ENCODE measurements at places on chromosomes 4 and X.

DNA sequence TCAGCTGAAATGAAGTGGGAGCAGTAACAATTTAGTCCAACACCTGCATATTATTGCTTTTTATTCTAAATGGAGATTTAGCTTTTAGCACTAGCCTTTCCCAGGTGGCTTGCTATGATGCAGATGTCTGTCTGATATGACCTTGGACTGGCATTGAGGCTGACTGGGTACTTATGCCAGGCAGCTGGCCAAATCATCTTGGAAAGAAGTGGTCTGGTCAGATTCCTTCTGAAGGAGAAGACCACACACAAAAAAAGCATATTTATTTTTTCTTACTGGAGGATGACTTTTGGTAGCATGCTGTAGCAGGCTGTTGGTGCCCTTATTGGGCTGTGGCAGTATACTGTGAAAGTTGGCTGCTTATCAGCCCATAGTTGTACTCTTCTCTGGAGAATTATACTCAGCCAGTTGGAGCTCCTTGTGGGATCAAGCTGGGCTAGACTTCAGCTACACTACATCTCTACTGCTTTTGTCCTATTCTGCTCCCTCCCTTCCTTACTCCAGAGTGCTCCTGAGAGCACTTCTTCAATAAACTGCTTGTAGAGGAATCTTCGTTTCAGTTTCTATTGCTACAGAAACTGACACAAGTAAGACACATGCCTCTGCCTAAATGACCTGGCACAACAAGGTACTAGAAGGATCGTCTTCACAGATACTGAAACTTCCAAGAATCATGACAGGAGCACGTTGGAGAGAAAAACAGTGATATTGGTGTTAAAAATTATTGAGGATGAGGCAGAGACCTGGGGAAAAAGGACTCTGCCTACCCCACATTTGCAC lies 196.8 kb upstream of the RPS6KA3 start:
- DNase-seq, result no peak

- DNase-seq, result peak; percentile 46
Observed at GRCh38 chrX:5113128-5113527, 1115.5 kb downstream of the NLGN4X start.

- no peak for DNase-seq
Observed at GRCh38 chrX:153157450-153157849, 21.6 kb upstream of the MAGEA1 start.

GRCh38 chrX:23664496-23664895 lies 2.8 kb upstream of the PRDX4 start:
- no peak for DNase-seq

- no peak for DNase-seq
Observed at GRCh38 chr4:5707778-5708448, 446 bp downstream of the EVC2 start.

DNA sequence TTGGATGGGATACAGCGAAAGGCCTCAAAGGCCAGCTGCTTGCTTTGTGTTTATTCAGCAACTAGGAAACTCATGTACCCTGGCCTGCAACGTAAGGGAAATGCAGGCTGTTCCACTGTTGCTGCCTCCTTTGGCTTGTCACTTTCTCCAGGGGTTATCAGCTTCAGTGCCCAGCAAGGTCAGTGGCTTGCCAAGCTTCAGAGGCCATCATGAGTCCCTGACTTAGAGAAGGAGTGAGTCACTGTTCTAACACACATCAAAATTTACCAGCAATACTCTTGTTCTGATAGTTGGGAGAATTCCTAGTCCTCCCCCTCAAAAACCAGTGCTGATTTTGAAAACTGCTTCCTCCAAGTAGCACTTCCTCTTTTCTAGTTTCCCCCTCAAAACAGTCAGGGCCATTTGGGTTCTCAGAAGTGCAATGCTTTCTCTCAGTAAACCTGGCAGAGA lies 250.8 kb downstream of the ARHGAP24 start:
- DNase-seq, result no peak

DNA sequence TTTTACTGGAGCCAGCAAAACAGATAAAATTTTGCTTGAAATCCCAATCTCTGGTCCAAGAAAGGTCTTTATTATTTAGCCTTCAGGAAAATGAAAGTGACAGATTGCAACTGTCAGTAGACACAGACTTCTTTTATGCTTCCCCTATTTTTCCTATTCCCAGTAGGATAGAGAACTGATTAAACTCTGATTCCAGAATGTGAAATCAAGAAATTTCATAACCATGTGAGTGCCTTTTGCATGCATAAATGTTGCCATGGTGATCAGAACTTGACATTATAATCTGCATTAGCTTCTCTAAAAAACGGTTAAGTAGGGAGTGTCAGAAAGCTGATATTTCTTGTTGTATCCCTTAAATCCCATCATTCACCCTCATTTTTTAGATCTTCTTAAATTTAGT lies 255.2 kb upstream of the GABRA2 start:
- no peak for DNase-seq

- peak; percentile 18 for DNase-seq
Observed at GRCh38 chr4:21790438-21791029, 158.0 kb downstream of the KCNIP4 start.

DNA sequence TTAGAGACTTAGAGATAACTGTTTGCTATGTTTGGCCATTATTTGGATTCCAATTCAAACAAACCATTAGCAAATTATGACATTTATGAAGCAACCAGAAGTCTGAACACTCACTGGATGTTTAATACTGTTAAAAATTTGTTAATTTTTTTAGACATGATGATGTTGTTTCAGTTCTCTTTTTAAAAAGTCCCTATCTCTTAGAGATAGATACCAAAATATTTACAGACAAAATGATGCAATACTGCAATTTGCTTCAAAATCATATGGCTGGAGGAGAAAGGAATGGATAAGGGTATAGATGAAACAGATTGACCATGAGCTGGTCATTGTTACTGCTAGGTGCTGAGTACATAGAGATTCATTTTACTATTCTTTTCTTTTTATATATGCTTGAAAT lies 534.6 kb downstream of the BCOR start:
- no peak for DNase-seq

DNA sequence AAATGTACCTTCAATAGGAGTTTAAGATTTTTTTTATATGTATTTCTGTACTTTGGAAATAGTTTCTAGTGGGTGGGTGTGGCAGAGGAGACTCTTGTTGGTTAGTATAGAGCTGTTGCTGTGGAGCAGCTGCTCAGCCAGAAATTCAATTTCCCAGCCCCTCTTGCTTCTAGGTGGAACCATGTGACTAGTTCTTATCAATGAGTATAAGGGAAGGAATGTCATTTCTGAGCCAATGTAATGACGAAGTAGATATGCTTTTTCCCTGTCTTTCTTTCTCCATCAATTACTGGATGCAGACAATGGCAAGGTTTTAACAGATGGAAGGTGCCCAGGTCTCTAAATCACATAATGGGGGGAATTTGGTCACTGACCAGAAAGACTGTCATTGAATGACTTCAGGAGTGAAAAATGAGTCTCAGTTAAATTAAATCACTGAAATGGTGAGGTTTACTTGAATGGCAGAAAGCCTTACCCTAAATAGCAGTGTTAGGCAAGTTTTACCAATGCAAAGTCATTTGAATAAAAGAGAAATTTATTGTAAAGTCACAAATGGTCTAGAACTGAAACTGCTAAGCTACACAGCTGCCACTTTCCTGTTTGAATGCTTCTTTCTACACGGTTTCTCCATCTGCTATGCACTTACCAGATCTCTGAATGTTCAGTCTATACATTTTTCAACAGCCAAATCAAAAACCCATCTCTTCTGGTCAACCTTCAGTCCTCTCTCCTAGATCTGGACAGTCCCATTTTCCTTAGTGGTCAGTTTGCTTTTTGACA lies 795.4 kb upstream of the MAGEB2 start:
- DNase-seq, result no peak

DNA sequence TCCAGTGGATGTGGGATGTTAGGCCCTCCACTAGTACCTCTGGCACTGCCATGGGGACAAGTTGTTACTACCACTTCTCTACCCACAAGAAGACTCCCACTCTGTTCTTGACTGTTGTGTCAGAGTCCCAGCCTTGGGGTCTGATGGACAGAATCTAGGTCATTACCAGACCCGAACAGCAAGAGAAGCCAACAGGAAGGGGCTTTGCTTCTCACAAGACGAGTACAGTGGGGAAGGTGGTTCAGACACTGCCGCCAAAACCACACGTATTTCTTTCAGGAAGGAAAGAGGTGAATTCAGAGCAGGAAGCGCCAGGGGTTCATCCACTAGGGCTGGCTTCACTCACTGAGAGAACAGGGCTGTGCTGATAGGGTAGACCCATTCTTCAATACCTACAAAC lies 161.3 kb upstream of the KIT start:
- DNase-seq, result no peak

- no peak for DNase-seq
Observed at GRCh38 chr4:40489961-40490360, 139.7 kb downstream of the RBM47 start.

- peak; percentile 3 for DNase-seq
Observed at GRCh38 chrX:32877592-32877991, 333.8 kb downstream of the DMD start.

GRCh38 chrX:9311421-9312160 lies 153.3 kb upstream of the TBL1X start:
- DNase-seq, result no peak

- peak; percentile 96 for DNase-seq
Observed at GRCh38 chr4:152352622-152353116, 183.2 kb downstream of the FBXW7 start.

- DNase-seq, result no peak
Observed at GRCh38 chr4:168979338-168979737, 30.7 kb downstream of the CBR4 start.

DNA sequence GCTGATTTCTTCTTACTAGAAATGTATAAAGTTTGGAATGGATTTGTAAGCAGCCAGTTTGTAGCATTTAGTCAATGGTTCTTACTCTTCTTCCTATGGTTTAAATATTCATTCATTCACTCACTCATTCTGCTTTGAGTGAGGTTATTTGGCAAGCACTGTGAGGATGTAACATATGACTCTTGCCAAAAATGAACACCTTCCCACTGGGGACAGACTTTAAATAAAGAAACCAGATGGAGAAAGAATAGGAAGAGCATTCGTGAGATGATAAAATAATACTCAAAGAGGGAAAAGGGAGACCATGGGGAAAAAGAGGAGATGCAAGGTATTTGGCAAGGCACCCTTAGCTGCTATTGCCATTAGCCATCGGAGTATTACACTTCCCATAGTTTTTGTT lies 586.1 kb downstream of the ADGRL3 start:
- DNase-seq, result no peak

GRCh38 chr4:13957871-13958270 lies 330.3 kb upstream of the BOD1L1 start:
- DNase-seq, result no peak

GRCh38 chr4:105895583-105896460 lies 551 bp downstream of the NPNT start:
- peak; percentile 81 for DNase-seq

GRCh38 chrX:136310411-136310810 lies 9.6 kb downstream of the ADGRG4 start:
- peak; percentile 53 for DNase-seq

DNA sequence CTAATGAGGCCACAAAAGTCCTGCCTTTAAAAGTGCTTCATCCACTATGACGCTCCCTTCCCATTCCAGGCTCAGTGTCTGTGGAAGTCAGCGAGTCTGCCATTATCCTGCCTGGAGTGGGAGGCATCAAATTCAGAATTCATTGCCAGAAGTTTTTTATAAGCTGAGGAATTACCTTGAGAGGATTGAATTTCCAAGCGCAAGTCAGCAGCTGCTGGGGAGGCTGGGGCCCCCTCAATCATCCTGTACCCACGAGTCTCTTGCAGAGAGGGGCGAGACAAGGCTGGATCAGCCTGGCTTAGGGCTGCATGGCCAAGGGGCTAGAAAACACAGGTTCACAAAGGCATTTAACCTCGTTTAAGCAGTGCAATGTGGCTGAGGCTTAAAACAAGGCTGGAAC lies 170.5 kb upstream of the NOCT start:
- no peak for DNase-seq

- DNase-seq, result no peak
Observed at GRCh38 chr4:2937986-2938385, 25.2 kb downstream of the NOP14 start.

GRCh38 chrX:136475236-136475635 lies 12.5 kb upstream of the BRS3 start:
- DNase-seq, result no peak

DNA sequence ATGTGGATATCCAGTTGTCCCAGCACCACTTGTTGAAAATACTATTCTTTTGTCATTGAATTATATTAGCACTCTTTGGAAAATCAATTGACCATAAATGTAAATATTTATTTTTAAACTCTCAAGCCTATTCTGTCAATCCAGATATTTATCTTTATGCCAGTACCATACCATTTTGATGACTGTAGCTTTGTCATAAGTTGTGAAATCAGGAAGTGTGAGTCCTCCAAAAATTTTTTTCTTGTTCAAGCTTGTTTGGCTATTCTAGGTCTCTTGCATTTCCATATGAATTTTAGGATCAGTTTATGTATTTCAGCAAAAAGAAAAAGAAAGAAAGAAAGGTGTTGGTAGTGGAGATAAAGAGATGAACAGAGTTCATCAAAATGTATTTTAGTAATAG lies 8.2 kb upstream of the SMPX start:
- DNase-seq, result no peak

DNA sequence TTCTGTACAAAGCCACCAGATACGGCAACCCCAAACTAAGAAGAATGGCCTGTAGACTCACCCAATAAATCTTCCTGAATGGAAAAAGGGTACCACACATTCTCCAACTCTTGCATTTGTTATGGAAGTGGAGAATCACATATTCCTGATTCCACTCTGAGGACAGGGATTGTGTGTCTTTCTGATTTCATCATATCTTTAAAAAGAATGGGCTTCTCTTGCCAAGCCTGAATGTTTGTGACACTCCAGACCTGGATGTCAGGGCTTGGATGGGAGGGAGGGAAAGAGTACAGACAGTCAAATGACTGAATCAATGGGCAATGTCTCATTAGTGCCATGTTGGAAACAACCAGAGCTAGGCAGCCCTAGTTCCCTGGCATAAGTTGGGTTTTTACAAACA lies 77.4 kb downstream of the PLAC1 start:
- no peak for DNase-seq

- DNase-seq, result no peak
Observed at GRCh38 chr4:19650903-19651864, 600.5 kb upstream of the SLIT2 start.

- DNase-seq, result no peak
Observed at GRCh38 chr4:151434183-151434860, 25.3 kb downstream of the FHIP1A start.

DNA sequence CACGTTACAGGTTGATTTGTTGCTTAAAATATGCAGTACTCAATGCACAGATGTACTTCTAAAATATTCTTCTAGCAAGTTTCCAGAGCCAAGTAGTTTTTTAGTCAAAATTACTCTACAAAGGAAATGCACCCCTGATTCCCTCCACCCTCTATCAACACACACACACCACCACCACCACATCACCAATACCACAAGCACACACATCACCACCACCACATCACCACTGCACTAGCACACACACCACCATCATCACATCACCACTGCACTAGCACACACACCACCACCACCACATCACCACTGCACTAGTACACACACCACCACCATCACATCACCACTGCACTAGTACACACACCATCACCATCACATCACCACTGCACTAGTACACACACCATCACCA lies 105.2 kb upstream of the FRG1 start:
- DNase-seq, result no peak

Data from NCI-H69 (cell line).